ENCODE measurements at places on chromosomes 6 and 20.

- DNase-seq, result no peak
Observed at GRCh38 chr6:7978736-7979135, 68.1 kb upstream of the TXNDC5 start.

DNA sequence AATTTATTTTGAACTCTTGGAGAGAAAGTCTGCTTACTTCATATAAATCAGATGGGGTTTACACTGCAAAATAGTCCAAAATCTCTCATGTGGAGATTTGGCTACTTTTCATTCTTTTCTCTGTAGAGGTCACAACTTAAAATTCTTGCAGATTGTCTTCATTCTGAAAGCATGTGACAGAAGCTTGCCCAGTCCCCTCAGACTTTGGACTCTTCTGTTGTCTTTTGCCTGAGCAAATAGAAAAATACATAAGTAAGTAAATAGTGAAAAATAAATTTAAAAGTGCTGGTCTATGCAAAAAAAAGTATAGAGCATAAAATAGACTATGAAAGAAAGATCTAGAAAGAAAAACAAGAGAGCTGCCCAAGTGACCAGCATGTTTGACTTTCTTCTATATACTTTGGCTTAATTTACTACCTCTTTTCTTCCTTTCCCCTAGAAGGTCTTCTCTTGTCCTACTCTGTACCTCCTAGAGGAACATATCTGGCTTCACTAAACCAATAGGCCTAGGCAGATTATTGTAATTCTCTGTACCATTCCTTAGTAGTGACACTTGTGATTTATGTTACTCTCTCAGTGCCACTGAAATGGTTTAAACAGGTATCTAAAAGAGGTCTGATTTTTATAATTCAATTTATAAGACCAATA lies 260.9 kb downstream of the TENT5A start:
- no peak for DNase-seq

DNA sequence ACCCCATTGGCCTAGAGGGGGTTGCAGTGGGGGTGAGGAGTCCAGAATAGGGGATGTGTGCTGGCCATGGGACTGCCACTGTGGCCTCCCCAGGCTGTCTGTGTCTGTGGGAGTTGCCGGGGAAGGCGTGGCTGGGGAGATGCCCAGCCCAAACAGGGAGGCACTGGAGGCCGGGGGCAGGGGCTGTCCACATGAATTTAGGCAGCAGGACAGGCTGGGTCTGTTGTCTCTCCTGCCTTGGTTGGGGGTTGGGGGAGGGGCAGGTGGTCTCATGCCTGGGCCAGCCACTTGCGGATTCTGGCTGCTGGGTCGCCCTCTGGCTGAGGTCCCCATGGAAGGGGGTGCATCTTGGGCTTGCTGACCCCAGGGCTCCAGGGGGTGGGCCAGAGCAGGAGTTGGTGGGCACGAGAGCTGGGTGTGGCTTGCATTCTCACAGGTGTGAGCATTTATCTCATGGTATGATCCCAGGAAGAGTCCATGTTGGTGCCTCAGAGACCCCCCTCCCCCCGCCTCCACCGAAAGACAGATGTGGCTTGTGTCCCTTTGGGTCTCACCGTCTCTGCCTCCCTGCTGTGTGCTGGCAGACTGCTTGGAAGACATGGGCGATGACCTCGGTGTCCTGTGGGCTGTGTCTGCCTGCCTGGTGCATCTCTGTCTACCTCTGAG lies 4.0 kb downstream of the SOX18 start:
- DNase-seq, result no peak

GRCh38 chr6:9799582-9799981 lies 615.3 kb downstream of the TFAP2A start:
- DNase-seq, result no peak

DNA sequence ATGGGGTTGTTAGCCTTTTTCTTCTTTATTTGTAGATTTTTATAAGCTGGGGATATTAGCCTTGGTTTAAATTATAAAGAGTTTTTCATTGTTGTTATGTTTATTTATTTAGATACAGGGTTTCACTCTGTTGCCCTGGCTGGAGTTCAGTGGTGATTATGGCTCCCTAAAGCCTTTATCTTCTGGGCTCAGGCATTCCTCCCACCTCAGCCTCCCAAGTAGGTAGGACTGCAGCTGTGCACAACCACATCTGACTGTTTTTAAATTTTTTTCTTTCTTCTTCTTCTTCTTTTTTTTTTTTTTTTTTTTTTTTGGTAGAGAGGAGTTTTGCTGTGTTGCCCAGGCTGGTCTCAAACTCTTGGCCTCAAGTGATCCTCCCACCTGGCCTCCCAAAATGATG lies 80.9 kb downstream of the UBE3D start:
- DNase-seq, result no peak

DNA sequence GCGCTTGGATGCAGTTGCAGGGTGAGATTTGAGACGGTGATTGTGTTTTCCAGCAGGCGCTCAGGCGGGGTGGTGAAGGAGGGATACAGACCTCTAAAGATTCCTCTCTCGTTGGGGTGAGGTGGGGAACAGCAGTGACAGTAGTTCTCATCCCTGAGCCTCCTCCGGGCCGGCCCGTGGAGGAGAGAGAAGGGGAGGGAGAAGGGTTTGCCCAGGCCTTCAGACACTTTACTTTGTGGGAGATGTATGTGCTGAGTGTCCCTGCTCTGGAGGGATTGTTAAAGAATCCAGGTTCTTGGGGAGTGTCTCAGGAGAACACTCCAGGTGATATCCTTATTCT lies 41.0 kb downstream of the PSMB9 start:
- no peak for DNase-seq

GRCh38 chr6:73418081-73418741 lies 23.6 kb downstream of the DDX43 start:
- no peak for DNase-seq

- no peak for DNase-seq
Observed at GRCh38 chr6:22325481-22325880, 28.6 kb upstream of the PRL start.

DNA sequence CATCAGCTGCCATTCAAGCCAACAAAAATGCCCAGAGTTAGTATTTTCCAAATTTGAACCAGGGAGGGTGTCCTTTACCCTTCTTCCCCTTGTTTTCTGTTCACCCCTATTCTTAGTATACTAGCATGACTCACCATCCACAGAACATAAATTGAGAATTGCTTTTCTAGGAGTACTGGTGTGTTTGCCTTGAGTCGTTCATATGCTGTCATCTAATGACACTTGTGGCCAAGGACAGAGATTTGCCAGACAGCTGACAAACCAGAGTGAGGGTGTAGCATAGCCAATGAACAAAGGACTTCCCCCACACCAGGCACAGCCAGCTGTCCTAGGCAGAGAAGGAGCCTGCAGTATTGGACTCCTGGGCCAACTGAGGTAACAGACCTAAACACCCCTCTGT lies 62.2 kb downstream of the FILIP1 start:
- DNase-seq, result no peak

DNA sequence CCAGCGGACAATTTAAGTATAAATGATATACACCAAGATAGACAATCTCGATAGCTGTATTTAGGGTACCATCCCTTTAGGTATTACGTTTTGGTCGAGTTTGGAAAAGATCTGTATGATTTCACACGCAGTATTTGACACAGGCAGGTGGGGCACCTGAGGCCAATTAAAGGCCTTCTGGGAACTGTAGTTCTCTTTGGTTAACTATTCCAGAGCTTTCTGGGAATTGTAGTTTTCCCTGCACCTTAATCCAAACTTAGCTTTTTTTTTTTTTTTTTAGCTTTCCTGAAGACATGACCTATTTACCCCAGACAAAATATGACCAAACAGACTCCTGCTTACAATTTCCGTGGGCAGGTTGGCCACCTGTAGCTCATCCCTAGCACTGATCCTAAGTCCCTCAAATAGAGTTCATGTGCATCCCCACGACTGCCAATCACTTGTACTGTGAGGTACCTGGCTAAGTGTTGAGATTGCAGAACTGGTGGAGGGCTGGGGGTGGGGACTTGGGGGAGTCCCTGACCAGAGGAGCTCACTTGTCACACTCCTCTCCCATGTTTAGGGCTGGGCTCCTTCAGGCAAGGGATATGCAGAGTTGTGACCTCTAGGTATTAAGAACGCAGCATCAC lies 999 bp upstream of the EHMT2 start:
- no peak for DNase-seq

- no peak for DNase-seq
Observed at GRCh38 chr6:73962884-73963283, 266.9 kb downstream of the CD109 start.

DNA sequence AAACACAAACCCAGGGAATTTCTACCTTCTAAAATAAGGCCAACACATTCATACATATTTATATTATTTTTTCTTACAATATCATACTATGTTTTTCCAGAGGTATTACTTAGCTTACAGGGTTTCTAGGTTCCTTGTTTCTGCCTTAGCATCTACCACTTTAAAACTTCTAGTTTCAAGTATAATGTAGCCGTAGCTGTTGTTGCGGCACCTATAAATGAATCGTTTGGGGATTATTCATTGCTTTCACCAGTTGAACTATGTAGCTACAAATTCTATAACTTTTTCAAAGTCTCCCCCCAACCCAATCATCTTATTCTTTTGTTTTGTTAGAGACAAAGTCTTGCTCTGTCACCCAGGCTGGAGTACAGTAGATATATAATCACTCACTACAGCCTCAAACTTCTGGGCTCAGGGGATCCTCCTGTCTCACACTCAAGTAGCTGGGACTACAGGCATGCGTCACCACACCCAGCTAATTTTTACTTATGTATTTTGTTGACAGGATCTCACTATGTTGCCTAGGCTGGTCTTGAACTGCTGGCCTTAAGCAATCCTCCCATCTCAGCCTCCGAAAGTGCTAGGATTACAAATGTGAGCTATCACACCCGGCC lies 43.9 kb downstream of the TNFAIP3 start:
- no peak for DNase-seq

GRCh38 chr6:104281370-104281769 lies 578.3 kb downstream of the HACE1 start:
- DNase-seq, result no peak

DNA sequence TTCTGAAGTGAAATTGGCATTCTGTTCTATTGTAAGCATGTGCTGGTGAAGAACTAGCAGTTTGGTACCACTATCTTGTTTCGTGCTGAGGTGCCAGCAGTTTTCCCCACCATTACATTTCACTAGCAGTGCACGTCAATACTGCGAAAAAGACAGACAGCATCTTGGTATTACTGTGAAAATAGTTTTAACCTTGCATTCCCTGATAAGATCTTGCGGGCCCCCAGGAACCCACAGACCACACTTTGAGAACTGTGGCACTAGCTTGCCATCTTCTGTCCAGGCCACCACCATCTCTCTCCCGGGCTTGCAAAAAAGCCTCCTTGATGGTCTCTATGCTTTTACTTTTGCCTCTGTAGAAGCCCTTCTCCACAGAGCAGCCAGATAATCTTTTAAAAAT lies 185.7 kb downstream of the BACH2 start:
- no peak for DNase-seq

GRCh38 chr6:26065952-26066380 lies 21.3 kb upstream of the HFE start:
- DNase-seq, result no peak

DNA sequence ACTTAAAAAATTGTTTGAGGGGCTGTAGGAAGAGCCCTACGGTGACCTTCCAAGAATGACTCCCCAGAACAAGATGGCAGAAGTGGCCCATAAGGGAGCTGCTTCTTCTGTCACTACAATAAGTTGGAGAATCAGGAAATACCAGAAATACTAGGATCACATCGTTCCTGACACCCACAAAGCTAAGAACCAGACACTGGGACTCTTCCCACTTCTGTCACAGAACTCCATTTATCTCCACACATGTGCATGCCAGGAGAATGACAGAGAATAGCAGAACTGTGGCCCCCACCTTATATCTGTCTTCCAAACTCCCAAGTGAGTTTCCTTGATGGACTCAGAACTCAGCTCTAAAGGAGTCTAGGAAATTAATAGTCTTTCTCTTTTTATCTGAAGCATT lies 54.6 kb upstream of the UBR2 start:
- no peak for DNase-seq

DNA sequence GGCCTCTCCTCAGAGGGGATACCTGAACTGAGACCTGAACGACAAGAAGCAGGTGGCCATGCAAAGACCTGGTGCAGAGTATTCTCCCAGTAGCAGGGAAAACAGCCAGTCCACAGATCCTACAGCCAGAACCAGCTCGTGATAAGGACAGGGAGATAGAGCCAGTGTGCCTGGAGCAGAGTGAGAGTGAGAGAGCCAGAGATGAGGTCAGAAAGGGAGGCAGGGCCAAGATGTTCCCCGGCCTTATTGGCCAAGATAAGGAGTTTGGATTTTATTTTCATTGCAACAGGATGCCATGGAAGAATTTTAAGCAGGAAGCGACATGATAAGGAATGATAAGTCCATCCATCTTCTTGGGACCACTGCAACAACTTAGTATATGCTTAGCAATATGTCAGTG lies 111.8 kb downstream of the UBE3D start:
- no peak for DNase-seq

DNA sequence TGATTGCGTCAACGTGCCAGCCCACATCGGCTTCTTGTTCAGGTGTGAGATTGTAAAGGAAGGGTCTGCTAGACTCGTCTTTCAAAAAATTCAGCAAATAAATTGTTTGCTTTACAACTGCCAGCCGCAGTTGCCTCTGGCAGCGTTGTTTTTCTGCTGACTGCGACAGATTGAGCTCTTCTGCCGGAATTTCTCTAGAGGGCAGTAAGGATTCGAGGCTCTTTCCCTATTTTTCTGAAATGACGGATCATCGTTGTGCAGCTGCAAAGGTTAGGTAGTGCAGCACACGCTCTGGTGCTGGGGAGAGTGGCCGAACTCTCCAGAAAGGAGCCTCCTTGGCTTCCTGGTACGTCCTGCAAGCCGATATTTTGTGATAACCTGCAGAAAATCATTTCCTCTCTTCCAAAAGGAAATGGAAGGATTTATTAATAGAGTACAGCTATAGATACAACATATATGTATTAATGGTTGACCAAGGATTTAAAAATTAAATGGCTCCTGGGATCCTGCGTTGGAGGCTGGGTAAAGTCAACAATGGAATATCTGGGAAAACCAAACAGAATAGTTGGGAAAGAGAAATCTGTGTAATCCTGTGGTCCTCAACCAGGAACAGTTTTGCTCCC lies 121.9 kb upstream of the ZFP64 start:
- DNase-seq, result no peak

GRCh38 chr20:48468571-48468970 lies 359.2 kb downstream of the PREX1 start:
- no peak for DNase-seq

GRCh38 chr6:112909781-112910180 lies 562.7 kb downstream of the RFPL4B start:
- no peak for DNase-seq

GRCh38 chr6:51112731-51113130 lies 294.1 kb downstream of the TFAP2B start:
- DNase-seq, result no peak

- DNase-seq, result no peak
Observed at GRCh38 chr6:34005901-34006531, 139.9 kb downstream of the GRM4 start.

- no peak for DNase-seq
Observed at GRCh38 chr6:41721414-41721813, 14.0 kb downstream of the TFEB start.

- no peak for DNase-seq
Observed at GRCh38 chr6:50264995-50265571, 215.4 kb upstream of the DEFB112 start.

- no peak for DNase-seq
Observed at GRCh38 chr6:103027271-103027931, 1633.9 kb downstream of the GRIK2 start.

- DNase-seq, result no peak
Observed at GRCh38 chr6:26362836-26363220, 2.2 kb upstream of the BTN3A2 start.

Data from AG04449 (cell line).